ENCODE measurements at places on chromosomes 13 and 19.

GRCh38 chr13:71096421-71096820 lies 770.6 kb downstream of the DACH1 start:
- no peak for DNase-seq

DNA sequence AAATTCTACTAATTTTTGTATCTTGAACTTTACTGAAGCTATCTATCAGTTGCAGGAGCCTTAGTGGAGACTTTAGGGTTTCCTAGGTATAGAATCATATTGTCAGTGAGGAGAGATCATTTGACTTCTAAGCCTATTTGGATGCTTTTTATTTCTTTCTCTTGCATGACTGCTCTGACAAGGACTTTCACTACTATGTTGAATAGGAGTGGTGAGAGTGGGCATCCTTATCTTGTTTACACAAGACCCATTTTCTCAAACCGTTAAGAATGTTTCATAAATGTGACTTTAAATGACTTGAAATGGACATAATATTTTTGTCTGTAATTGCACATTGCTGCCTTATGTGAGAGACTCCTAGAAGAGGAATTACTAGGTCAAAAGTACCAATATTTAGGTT lies 17.9 kb upstream of the CSNK1A1L start:
- no peak for DNase-seq

GRCh38 chr13:39415008-39415802 lies 187.8 kb downstream of the LHFPL6 start:
- no peak for DNase-seq

DNA sequence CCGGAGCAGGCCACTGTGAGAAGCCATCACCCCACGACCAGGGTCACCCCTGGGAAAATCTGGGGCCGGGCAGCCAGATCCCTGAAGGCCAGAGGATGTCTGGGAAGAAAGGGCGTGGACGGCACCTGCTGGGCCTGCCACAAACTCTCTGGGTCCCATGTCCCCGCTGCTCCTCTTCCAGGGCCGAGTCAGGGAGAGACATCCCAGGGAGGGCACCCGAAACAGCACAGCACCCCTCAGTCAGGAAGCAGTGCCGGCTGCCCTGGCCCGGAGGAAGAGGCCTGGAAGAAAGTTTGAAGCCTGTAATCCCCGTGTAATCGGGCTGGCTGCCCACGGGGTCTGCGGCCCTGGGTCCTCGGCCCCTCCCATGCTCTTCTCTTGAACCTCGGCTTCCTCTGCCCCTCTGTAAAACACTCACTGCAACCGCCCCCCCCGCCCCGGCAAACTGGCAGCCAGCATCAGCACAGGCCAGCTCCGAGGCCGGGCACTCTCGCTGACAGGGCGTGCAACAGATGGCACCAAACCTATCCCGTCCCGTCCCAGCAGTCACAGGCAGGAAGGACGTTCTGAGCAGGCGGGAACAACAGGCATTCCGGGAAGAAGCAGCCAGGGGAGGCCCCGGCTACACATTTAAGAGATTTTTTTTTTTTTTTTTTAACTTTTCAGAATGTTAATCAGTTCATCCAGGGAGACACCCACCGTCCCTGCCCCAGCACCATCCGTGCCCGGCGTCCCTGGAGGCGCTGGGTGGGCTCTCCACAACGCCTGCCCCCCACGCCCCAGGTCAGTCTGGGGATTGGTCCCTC lies 1.5 kb downstream of the SBNO2 start:
- DNase-seq = no peak

GRCh38 chr19:45250832-45251451 lies at the start of gene MARK4:
Gene MARK4, plus strand, starts transcription at chr19:45251271. Its CDS starts 318 bp downstream, at chr19:45251589.
- peak; percentile 45 for DNase-seq

DNA sequence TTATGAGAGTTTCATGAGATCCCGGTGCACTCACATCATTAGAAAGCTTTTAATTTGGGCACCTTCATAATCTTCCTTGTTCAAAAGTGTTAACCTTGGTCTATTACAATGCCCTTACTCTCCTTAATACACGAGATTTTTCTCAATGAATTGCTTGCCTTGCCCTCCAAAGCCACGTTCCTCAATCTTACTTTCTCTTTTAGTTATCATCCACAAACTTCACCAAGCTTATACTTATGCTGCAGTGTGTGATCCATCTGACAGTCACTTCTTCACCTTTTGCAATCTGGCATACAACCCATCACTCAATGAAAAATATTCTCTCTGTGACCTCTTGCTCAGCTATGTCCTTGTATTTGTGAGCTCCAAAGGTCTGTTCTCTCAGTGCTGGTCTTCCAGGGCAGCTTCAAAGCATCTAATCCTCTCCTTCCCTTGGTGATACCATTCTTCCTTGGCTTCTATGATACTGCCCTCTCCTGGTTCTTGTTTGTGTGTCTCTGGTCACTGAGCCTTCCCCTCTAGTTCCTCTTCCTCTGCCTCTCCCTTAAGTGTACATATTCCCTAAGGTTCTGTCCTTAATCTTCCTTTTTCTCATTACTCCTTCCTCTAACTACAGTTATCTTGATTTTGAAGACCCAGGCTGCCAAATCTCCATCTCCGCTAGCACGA lies 202.2 kb upstream of the STARD13 start:
- DNase-seq = no peak

- no peak for DNase-seq
These were observed 12.8 kb downstream of the C3 start for GRCh38 chr19:6707658-6708018.

Data from NCI-H510A treated with DMSO at 0.1 percent for 48 hours (cell line).